ENCODE measurements at places on chromosomes 12 and 14.

- no peak for DNase-seq
Observed at GRCh38 chr12:47604221-47604873, 101.5 kb downstream of the RPAP3 start.

- no peak for DNase-seq
Observed at GRCh38 chr14:91580876-91581577, 70.9 kb upstream of the PPP4R3A start.

- DNase-seq, result no peak
Observed at GRCh38 chr14:24172261-24172860, 481 bp downstream of the REC8 start.

DNA sequence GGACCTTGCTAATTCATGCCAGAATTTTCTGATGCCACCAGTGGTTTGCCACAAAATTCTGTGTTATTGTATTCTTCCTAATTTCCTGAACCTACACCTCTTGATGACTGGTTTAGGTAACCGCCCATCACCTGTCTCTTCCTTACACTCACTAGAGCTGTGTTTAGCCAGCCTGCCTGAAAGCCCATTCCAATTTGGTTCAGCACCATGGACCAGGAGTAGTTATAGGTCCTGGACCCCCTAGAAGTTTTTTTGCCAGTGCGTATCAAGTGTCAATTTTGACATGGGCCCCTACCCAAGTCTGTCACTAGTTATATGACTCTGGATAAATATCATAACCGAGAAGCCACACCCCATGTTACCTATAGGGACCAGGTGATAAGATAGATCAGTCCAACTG, 94.0 kb upstream of the NAP1L1 start:
- no peak for DNase-seq

GRCh38 chr14:32427726-32428528, 98.8 kb downstream of the AKAP6 start:
- DNase-seq, result no peak

DNA sequence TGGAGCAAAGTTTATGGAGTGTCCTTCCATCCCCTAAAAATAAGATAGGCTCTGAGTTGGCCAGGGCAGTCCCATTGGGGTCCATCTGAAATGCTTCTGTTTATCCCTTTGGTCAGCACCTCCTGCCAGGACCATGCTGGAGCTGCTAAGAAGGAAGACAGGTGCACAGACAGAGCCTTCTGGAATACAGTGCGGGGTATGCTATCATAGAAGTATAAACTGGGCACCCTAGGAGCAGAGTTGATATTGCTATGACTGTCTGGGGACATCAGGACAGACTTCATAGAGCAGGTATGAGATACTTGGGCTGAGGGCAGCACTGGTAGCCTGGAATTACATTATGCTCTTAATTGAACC, 170.4 kb upstream of the HIF1A start:
- no peak for DNase-seq

Data from globus pallidus (tissue), 1 donor.